ENCODE measurements at places on chromosomes 5 and 9.

DNA sequence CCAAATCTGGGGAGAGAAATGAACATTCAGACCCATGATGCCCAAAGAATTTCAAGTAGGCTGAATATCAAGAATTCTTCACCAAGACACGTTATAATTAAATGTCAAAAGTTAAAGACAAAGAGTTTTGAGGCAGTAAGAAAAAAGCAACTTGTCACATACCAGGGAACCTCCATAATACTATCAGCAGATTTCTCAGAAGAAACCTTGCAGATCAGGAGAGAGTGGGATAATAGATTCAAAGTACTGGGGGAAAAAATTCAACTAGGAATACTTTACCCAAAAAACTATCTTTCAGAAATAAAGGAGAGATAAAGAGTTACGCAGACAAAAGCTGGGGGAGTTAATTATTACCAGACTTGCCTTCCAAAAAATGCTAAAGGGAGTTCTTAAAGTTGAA, 516.0 kb downstream of the CETN3 start:
- DNase-seq, result no peak

DNA sequence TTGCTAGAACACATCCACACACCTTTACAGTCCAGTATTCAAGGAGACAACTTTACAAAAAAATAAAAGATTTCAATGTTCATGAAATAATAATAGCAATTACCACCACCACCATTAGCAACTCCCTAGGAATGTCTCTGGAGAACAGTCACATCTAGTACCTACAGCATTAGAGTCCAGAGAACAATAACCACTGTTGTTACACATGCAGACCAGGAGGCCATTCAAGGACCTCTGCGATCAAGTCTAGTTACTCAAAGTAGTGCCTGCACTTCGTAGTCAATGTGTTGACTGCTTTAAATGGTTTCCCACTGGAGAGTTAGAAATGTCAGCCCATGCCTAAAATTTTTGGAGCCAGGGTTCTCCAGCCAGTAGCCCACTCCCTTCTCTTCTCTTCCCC, 244.4 kb downstream of the DEPDC1B start:
- peak; percentile 77 for DNase-seq

DNA sequence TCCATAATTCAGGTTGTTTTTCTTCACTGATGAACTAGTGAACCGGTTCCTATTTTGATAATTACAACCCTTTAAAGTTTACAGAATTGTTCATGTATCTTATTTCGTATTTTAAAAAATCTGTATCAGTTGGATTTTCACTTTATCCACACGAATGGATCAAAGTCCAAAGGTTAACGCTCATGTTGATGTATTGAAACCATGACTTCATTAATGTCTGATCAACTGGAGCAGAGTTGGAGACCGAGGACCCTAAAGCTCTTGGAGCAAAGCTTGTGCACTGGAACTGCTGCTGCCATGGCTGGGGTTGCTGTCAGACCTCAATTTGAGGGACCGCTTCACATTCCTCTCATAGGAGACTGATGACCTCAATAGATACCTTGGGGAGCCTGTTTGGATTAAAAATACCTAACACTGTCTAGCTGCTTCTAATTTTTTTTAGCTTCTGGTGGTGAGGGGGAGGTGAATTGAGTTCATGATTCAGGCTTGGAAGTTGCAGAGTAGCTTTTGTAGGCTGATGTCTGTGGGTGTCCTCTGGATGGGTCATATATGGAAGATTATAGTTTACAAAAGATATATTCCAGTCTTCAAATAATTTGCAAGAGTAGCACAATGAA, 45.1 kb downstream of the KIAA1958 start:
- DNase-seq, result no peak

GRCh38 chr9:30677221-30677620, 1707.2 kb upstream of the ACO1 start:
- no peak for DNase-seq

- peak; percentile 57 for DNase-seq
These were observed 8.4 kb downstream of the IRX2 start for GRCh38 chr5:2742921-2743679.

Data from islet precursor cell (in vitro differentiated cells).